GM19239 (cell line): ENCODE measurements at places on chromosomes 12 and 14.

DNA sequence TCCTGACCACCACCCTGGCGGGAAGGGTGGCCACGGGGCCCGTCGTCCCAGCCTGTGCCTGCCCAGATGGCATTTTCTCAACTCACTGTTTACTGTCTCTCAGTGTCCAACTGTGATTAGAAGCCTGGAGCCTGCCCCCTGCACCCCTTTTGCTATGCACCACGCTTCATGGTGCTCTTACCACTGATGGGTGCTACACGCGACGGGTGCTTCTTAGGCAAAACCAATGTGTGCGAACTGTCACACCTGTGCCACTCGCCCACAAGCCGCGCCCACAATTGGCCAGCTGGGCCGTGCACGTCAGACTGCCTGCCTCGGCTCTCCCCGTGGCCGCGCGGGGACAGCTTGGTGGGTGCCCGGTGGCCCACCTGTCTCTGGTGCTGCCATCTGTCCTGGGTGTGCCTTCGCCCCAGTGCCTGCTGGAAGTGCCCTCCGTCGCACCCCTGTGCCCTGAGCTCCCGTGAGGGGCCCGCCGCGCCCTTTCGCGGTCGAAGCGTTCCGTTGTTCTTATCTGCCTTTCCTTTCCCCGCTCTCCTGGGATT is 15.1 kb upstream of the AMN start:
- DNase-seq: no peak

DNA sequence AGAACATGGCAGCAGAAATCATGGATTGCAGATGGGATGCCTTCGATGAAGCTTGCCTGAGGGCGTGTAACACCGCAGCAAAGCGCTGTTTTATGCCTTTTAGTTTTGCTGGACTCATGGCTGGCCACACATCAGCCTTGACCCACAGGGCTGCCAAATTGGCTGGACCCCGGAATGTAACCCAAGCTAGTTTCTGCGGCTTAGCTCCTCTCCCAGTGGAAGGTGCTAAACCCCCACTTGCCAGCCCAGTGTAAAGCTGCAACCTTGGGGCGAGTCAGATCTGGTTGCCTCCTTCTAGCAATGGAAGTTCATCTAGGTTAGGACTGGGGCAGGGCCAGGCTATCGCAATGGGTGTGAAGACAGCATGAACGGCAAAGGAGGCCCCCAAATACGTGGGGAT is 38.3 kb downstream of the MEG3 start:
- DNase-seq: no peak

GRCh38 chr12:86774841-86775388 is 518.7 kb upstream of the MGAT4C start:
- no peak for DNase-seq

DNA sequence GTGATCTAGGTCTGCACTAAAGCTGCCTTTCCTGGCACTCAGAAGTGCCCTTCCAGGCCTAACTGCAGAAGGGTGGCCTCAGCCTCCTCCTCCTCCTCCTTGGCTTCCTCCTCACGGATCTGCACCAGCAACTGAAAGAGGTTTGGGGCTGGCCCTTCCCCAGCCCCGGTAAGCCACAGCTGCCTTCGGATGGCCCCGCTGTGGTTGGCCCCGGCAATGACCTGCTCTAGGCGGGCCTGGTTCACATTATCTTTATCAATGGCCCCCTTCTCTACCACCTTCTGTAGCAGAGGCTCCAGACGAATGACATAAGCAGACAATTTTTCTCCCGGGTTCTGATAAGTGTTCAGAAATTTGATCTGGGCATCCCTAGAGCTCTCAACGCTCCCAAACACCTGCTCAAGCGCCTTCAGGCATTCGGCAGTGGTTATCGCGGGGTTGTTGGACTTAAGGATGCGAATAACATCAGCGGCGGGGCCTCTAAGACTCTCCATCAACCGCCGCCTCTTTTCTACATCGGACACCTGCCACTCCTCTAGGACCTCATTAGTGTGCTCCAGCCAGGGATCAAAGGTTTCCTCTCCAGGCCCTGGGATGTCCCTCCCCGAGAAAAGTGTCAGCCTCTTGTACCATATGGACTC is 1.5 kb downstream of the PNMA1 start:
- DNase-seq: no peak

GRCh38 chr12:6676962-6677361 is 12.2 kb downstream of the ZNF384 start:
- no peak for DNase-seq

DNA sequence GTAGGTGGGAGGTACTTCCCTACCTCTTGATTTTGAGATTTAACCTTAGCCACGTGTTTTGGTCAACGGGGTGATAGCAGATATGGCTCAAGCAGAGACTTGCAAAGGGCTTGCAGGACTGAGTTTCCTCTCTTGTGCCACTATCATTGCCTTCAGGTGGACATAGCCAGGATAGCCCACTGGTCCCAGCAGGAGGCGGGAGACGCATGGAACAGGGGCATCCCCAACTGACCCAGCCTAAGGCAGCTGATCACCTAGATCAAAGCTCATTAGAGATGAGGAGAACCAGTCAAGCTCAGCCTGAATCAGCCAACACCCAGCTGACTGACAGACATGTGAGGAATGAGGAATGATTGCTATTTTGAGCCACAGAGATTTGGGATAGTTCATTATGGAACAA is 49.6 kb downstream of the CALM1 start:
- no peak for DNase-seq

DNA sequence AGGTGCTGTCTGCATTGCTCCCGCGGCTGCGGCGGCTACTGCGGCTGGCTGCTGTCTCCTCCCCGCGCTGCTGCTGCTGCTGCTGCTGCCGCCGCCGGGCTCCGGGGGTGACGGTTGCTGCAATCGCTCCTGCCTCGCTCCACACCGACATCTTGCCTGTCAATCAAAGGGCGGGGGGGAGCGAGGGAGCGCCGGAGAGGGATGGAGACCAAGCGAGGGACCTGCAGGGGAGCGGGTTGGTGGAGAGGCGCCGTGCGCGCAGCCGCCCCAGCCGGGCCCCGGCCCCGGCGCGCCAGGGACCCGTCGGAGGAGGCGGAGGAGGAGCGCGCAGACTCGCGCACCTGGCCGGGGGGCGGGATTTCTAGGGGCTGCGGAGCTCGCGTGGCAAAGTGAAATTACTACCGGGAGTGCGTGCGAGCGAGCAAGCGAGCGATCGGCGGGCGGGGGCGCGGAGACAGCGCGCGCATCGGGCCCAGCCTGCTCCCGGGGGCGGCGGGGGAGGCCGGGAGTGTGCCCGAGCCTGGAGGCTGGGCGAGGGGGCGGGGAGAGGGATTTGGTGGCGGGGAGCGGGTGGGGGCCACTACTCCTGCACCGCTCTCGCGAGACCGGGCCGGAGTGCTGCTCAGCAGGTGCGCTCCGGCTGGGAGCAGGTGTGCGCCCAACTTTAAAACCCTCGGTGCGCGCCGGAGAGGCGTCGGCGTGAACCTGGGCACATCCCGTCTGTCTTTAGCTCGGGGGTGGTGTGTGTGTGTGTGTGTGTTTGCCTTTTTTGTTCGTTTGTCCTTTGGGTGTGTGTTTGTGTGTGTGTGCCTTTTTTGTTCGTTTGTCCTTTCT is at the start of gene KSR2:
Gene KSR2, minus strand, starts transcription at position 165 of the 834 bp plus-strand sequence. CDS start 735 bp downstream, outside the sequence.
- DNase-seq: peak; percentile 39

DNA sequence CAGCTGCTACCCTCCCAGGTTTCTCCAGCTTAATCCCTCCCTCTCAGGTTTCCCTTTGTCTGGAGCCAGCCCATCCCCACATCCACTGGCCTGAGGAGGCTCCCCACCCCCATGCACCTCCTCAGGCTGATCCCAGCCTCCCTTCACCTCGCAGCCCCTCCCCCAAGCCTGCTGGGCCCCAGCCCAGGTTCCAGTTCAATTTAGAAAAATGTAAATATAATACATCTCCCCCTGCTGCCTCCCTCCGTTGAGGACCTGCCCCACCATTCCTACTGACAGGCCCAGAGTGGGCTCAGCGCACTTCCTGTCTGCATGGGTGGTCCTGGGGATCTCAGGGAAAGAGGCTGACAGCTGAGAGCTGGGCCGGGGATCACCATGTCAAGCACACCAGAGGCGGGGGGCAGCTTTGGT is 155.8 kb downstream of the NTF3 start:
- no peak for DNase-seq
